ENCODE measurements at places on chromosomes 7 and 10.

- DNase-seq: no peak
These were observed 58.4 kb downstream of the MGMT start for GRCh38 chr10:129525401-129525801.

GRCh38 chr10:104252368-104252767 is 2.3 kb upstream of the GSTO1 start:
- no peak for DNase-seq

DNA sequence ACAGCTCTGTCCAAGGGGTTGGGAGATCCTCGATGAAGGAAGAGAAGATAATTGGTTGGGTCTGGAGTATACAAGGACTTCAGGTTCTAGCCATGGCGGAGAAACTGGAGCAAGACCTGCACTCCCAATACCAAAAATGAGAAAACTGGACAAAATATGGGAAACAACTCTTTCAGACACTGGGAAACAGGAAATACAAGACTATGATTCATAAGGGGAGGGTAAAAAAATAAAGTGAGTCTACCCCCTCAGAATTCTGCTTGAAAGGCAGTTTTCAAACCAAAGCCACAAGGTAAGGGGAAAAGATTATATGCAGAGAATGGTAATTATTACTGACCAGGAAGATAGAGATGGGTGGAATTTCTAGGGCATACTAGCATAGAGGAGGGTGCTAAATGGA is 10.2 kb upstream of the SEC61G start:
- DNase-seq: no peak

- DNase-seq: no peak
These were observed 66.5 kb downstream of the ZNF277 start for GRCh38 chr7:112272921-112273561.

DNA sequence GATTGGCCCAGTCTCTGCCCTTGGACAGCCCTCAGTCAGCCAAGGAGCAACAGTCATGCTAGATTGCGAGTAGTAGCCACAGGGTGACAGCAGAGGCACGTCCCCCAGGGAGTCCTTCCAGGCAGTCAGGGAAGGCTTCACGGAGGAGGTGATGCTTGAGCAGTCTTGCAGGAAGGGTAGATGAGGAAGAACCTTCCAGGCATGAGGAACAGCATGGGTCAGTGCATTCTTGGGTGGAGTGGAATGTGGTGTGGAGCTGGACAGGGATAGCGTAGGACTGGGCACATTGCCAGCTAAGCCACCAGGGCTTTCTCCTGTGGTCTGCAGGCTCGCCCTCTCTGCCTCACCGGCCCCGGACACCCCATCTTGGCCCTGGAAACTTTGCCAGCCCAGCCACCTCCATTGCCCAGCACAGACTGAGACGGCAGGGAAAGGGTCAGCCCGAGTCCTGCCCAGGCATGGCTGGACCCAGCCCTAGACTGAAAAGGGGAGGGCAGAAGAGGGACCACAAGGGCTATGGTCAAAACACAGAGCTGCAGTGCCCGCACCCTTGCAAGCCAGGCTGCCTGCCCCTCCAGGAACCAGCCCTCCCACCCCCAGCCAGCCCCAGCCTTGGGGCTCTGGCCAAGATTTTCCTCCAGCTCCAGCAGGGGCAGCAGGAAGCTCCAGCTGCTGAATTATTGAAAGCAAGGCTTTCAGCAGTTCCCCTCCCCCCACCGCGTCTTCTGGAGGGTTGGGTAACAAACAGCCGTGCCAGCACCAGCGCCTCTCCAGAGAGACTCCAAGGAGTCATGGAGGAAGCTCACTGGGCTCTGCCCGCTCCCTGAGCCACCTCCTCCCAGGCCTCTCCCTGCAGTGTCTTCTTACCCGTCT is 18.7 kb downstream of the SRRM3 start:
- no peak for DNase-seq

DNA sequence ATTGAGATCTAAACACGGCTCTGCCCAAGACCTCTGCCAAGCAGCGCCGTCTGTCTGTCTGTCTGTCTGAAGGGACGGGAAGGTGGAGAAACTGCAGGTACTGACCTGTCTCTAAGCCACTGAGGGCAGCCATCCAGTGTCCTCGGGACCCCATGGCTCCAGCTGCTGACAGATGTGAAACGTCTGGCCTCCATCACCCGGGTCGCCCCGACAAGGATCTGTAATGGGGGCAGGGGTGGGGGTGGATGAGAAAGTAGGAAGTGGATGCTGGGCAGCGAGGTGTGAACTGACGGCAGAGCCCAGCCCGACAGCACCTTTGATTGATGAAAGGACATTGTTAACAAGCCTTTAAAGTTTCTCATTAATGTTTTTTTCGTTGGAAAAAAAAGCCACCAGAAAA is 193.1 kb downstream of the EBF3 start:
- DNase-seq: no peak

DNA sequence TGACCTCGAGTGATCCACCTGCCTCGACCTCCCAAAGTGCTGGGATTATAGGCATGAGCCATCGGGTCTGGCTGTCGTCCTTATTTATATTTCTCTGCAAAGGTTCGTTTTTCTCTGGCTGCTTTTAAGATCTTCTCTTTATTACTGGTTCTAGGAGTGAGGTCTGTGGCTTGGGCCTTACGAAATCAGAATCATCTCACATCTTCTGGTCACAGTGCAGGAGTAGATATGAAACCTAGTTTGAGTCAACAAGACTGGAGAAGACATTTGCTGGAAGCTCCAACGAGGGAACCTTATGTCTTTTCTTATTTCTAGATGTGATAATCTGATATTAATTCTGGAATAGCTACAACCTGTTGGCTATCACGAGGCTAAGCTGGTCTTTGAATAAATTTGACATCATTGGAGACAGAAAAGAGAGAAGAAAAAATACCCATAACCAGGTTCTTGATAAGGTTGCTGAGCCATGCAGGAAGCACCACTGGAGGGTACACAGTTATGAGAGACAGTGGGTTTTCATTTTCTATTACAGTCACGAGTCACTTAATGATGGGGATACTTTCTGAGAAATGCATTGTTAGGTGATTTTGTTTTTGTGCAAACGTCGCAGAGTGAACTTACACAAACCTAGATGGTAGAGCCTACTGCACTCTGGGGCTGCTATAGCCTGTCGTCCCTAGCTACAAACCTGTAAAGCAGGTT is 25.6 kb upstream of the IL15RA start:
- DNase-seq: no peak

DNA sequence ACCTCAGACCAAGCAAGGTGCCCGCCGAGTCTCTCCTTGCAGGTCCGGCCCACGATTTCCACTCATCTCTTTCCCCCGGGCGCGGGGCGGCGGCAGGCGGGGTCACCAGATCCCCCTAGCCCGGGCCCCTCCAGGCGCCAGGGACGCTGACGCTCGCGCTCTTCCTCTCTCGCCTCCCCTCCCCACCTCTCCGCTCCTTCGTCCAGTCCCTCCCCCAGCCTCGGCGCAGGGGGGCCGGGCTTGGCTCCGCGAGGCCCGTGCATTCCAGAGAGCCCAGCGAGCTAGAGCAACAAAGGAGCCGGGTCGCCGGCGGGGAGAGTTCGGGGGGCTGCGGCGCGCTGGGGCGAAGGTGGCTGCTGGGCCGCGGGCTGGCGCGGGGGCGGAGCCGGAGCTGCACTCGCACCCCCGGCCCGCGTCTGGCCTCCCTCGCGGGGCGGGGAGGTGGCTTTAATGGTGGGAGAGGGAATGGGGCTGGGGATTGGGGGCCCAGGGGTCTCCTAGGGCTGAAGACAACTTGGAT is at the start of gene SMO:
SMO (plus strand) TSS at position 262 of the 520 bp plus-strand sequence. CDS start 519 bp downstream, outside the sequence.
- DNase-seq: no peak

GRCh38 chr7:38506004-38506403 is 125.2 kb downstream of the AMPH start:
- DNase-seq: no peak

DNA sequence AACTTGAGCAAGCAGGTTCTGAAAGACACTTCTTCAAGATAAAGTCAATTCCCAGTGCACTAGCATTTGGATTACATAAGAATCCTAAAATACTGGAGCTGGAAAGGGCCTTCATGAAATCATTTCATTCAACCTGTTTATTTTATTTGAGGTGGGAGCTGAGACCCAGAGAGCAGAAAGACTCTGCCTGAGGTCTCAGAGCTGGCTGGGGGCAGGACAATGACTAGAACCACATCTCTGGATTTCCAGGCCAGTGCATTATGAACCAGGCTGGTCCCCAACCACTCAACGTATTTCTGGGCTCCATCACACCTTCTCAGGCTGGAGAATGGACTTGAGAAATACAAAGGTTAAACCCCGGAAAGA is 8.4 kb downstream of the ANXA11 start:
- DNase-seq: no peak

DNA sequence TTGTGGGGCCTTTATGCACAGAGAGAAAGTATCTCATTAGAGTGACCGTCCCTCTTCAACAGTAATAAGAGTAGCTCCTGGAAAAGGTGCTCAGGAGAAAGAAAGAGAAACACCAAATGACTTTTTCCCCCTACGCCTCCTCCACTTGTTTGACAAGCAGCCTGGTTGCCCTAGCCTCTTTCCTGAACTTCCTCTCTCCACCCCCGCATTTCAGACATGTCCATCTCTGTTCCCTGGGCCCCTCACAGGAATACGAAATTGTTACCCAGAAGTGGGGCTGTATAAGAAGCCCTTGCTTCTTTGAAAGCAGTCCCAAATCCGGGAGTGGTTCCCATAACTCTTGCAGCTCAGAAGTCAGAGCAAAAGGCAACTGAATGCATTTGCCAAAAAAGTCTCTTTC is 119.6 kb upstream of the ADO start:
- no peak for DNase-seq

DNA sequence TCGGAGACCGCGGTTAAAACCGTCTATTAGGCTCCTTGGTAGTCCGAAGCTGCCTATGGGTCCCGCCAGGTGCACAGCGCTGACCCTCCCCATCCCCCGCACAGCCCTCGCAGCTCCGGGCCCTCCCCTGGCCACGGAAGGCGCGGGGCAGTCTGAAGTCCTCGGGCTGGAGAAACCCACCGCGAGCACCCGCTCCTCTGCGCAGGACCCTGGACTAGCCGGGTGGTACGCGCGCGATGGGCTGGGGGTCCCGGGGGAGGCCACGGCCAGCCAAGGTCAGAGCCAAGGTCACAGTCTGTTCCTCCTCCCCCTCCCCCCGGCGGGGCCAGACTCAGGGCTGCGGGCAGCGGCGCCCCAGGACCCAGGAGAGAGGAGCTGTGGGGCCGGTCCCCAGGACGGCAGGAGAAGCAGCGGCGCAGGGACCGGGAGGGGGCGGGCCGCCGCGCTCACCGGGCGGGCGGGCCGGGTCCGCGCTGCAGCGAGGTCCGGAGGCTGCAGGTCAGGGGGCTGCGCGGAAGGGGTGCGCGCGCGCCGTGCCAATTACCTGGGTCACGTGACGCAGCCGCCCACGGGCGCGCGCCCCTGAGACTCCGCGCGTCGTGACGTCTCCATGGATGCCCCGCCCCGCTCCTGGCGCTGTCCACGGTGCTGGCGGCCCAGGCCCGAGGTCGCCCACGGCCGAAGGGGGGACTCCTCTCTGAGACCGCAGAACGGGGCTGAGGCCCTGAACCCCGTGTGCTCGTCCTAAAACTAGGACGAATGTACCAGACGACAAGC is at the start of gene OGDHL:
OGDHL (minus strand) TSS at position 535 of the 777 bp plus-strand sequence. CDS start 3,731 bp downstream, outside the sequence.
- DNase-seq: no peak

- no peak for DNase-seq
These were observed 5.2 kb upstream of the OTUD1 start for GRCh38 chr10:23433701-23434100.

GRCh38 chr7:128112781-128113221 is 81.6 kb upstream of the LRRC4 start:
- no peak for DNase-seq

DNA sequence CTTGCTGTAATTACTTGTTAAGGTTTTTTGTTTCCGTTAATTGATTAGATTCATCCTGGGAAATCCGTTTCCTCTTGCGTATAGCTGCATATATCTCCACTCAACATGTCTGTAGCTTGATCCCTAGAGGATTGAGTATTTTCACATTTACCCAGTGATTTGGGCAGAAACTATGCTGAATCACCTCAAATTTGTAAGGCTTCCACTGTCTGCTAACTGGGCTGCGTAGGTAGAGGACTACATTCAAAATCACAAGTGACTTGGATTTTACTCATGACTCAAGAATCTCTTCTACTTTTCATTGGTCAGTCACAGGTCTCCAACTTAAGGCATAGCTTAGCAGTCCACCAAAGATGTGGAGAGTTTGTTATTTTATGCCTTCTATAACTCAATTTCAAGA is 141.8 kb downstream of the POLR1F start:
- no peak for DNase-seq

- DNase-seq: no peak
These were observed 40.4 kb downstream of the PDIA4 start for GRCh38 chr7:148987751-148988512.

GRCh38 chr7:92831716-92832533 is 4.4 kb downstream of the CDK6 start:
- DNase-seq: no peak

- no peak for DNase-seq
These were observed 581.9 kb downstream of the GATA3 start for GRCh38 chr10:8636371-8636770.

DNA sequence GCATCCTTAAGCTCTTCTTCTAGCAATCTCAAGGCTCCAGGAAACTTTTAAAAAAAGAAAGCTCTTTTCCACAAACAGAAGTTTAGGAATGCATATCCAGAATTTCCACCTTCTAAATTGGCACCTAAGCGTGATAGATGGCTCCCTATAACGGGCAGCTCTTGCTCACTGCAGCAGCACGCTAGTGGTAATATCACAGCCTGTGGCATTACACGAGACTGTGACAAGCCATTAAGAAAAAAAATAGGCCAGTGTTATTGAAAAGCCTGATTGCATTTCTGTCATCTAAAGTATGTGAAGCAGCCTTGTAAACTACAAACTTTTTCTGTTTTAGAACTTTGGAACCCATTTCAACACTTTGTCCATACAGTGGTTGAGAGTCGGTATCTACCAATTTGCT is 263.8 kb downstream of the CAMK1D start:
- no peak for DNase-seq

GRCh38 chr10:74137992-74138391 is 12.6 kb downstream of the AP3M1 start:
- DNase-seq: no peak

DNA sequence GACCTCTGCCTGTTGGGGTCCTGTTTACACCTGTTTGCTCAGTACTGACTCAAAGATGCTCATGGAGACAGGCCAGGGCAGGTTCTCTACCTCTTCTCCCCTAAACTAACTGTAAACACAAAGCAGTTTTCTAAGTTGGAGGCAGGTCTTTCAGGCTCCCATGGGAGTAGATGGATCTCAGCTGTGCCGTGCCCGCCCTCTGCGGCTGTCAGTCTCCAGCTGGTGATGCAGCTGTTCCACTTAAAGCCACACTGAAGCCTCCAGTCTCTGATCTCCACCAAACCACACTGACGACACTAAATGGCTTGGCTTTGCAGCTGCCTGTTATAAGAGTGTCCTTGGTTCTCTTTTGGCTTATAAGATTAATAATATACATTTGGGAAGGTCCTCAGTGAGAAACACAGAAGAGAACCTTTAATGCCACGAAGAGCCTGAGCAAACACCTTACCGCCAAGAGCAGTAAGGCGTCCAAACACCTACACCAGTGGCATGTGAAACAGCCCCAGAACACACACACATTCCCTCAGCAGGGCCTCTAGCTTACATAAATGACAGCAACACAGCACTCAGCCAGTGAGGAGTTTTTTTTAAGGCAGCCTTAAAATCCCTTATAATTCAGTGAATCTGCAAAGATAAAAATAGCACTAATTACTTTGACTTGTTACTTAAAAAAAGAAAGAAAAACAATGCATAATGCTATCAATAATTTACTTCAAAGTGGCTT is 60.4 kb upstream of the KCNIP2 start:
- no peak for DNase-seq

GRCh38 chr10:47164800-47165128 is 135.2 kb upstream of the GDF10 start:
- DNase-seq: no peak
